PC-3 (cell line): ENCODE measurements at places on chromosomes 4 and X. TPM values are rescaled to one million over a fixed set of nuclear protein-coding genes. Genes with fewer than 3 reads are reported as not detected.
A peak's percentile ranks its signal among the peaks of the same experiment; 100 is the strongest.

The CENPVL1 gene
- not detected in 2 replicates for total RNA-seq

DNA sequence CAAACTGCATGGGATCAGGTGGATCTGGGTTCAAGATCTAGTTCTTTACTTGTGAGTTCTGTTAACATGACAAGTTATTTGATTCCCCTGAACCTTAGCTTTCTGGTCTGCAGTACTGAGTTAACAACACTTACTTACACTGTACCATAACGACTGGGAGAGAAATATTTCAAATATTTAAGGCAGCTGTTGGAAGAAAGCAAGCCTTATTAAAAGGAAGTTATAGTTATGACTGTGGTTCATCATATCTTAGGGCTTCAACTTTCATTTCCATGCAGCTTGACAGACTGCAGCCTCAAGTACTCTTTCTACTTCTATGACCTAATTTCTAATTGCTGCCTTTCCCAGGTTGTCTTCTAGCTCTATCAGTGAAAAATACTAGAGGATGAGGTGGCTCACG, 40.0 kb upstream of the PDGFRA start:
- no peaks in the 10 kb centered on the region for H3K36me3 ChIP-seq
- DNase-seq = no peak
- no peak overlapping the region for H3K27ac ChIP-seq
- H3K27me3 ChIP-seq = no peaks in the 10 kb centered on the region
- H3K4me3 ChIP-seq = no peak overlapping the region

DNA sequence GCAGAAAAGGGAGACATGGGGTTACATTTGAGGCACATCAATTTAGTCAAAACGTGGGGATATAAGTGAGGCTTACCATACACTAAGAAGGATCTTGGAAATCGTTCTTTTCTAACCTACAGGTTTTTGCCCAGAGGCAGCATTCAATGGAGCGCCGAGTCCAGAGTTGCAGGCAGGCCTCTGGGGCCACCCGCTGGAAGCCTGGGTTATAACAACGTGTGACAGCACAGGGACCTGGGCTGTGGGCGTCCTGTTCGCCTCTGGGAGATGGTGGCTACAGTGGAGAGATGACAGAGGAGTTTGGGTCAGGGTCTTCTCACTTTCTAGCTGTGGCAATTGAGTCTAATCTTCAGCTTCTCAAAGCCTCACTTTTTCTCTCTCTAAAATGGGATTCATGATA, 53.9 kb downstream of the ENPP6 start:
- H3K4me3 ChIP-seq = no peak overlapping the region
- H3K27ac ChIP-seq = no peak overlapping the region
- peaks cover 12% of the 10 kb centered on the region; the same call in 1 of the 2 replicates for H3K27me3 ChIP-seq
- DNase-seq = peak; percentile 45

DNA sequence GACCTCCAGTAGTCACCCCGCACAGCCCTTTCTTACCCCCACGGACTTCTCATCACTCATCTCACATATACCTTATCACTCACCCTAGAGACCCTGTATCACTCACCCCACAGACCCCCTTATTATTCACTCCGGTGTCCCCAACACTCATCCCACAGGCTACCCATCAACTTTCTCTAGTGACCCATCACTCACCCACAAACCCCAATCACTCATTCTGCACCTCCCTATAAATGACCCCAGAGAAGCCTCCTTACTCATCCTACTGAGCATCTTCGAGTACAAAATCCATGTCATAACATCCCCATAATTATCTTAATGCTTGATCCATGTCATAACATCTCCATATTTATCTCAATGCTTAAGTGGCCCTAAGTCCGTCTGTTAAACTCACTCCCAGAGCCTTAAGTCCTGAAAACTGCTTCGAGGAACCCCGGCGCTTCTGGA, 934 bp downstream of the ZNF41 start:
- no peaks in the 10 kb centered on the region for H3K27me3 ChIP-seq
- peaks cover 25% of the 10 kb centered on the region for H3K4me1 ChIP-seq
- H3K4me3 ChIP-seq = peak overlapping the region; percentile 92
- peak overlapping the region; percentile 86 for H3K27ac ChIP-seq

DNA sequence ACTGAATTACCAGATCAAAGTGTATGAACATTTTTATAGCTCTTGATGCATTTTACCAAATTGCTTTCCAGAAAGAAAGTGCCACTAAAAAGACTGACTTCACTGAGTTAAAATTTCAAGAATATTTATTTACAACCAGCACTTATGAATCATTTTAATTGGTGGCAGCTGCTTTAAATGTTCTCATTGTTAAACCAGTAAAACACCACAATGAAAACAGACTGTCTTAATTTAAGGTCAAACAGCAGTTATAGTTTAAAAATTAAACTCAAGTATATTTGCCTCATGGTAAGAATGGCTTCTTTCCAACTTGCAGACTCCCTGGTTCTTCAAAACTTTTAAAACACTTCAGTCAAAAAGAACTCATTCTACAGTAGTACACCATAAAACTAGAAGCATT, 36.9 kb downstream of the AMMECR1 start:
- peaks cover 56% of the 10 kb centered on the region for H3K4me1 ChIP-seq
- H3K4me3 ChIP-seq = no peak overlapping the region
- 0 out of 2 replicates have a peak overlapping the region, but pooled peaks have one; percentile 4 for H3K27ac ChIP-seq

DNA sequence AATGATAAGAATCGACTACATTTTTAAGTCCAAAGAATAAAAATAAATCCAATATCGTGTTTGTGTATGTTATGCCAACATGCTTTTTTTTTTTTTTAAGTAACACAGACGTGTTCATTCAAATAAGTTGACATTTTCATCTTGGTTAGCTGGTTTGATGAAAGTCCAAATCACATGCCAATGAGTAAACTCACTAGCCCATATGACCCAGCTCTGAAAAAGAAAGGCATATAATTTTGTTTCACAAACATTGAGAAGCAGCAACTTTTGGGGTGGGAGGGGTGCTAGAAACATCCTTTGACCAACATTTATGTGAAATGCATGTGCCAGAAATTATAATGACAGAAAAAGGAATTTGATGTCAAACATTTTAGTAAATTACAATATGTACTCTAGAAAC, 61.6 kb upstream of the SPP1 start:
- H3K27ac ChIP-seq = no peak overlapping the region
- H3K36me3 ChIP-seq = no peaks in the 10 kb centered on the region
- DNase-seq = no peak
- H3K27me3 ChIP-seq = peaks cover 35% of the 10 kb centered on the region

The DIPK2B gene
- 0.18 and 0.40 TPM in 2 replicates for total RNA-seq

DNA sequence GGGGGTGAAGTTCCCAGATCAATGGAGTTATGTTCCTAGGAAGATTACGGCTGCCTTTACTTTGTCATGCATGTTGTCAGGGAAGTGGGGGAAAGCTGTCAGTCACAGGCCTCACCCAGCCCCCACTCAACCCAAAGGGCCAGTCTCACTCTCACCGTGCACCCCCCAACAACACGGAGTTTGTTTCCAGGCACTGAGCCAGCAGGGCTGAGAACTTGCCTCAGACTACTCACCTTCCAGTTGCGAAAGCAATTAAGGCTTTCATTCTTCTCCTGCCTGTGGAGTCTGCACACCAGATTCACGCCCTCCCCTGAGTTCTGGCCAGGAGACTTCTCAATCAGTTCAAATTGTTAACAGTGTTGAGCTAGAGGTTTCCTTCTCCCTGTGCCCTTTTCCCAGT, 114.3 kb downstream of the SH3BGRL start:
- H3K4me1 ChIP-seq = no peaks in the 10 kb centered on the region
- H3K27ac ChIP-seq = no peak overlapping the region
- no peak overlapping the region for H3K4me3 ChIP-seq
- DNase-seq = no peak
- no peaks in the 10 kb centered on the region for H3K27me3 ChIP-seq
- H3K36me3 ChIP-seq = no peaks in the 10 kb centered on the region

The CXXC4 gene
- not detected in 2 replicates for total RNA-seq

GRCh38 chr4:83219344-83220331, 65.0 kb downstream of the COQ2 start:
- H3K4me3 ChIP-seq = no peak overlapping the region
- no peaks in the 10 kb centered on the region for H3K36me3 ChIP-seq
- no peaks in the 10 kb centered on the region for H3K27me3 ChIP-seq
- H3K4me1 ChIP-seq = no peaks in the 10 kb centered on the region
- DNase-seq = no peak

DNA sequence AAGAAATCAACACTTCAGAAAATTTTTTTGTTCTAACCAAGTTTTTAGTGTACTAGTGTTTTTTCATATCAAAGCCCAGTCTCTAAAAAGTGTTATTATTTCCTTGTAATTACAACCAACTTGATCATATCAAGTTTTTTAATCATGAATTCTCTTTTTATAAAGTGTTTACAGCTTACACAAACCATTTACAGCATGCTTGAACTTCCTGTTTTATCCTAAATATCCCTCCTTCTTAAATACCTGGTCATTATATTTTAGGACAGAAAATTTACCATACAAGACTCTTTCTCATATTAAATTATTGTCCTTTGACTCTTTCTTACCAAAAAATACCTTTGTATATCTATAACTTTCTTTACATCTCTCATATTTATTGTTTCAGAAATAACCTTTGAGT, 89.4 kb upstream of the NPY2R start:
- no peak overlapping the region for H3K27ac ChIP-seq
- H3K4me1 ChIP-seq = no peaks in the 10 kb centered on the region
- no peak overlapping the region for H3K4me3 ChIP-seq
- H3K27me3 ChIP-seq = no peaks in the 10 kb centered on the region
- no peaks in the 10 kb centered on the region; the same call in 1 of the 2 replicates for H3K36me3 ChIP-seq

The VSIG4 gene
- not detected in 2 replicates for total RNA-seq

The RAB41 gene
- not detected in 2 replicates for total RNA-seq

The TMEM47 gene
- 4.7 TPM in 2 replicates for total RNA-seq

The ATP6AP1 gene
- 68.7 and 94.0 TPM in 2 replicates for total RNA-seq

The TENM3 gene
- total RNA-seq = 0.87 and 5.4 TPM in 2 replicates

DNA sequence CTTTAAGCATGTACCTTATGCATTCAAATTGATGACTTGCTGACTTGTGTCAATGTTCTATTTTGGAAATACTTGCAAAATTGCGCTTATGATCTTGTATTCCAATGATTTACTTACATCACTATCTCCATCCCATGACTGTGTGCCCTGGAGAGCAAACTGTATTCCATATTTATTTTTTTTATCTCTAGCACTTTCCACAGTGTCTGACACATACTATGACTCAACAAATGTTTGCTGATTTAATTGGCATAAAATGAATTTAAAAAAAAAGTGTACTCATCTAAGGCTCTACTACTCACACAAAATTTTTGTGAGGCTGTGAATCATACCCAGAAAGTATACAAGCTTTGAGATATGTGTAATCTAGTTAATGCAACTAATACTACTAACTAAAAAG, 1066.8 kb upstream of the ADGRL3 start:
- no peak overlapping the region for H3K27ac ChIP-seq
- no peaks in the 10 kb centered on the region for H3K27me3 ChIP-seq
- DNase-seq = peak; percentile 80
- H3K4me1 ChIP-seq = peaks cover 9% of the 10 kb centered on the region; the same call in 1 of the 2 replicates

GRCh38 chrX:124194199-124194598, 138.3 kb upstream of the TEX13D start:
- H3K27ac ChIP-seq = no peak overlapping the region
- H3K4me1 ChIP-seq = no peaks in the 10 kb centered on the region
- DNase-seq = no peak
- H3K36me3 ChIP-seq = no peaks in the 10 kb centered on the region

DNA sequence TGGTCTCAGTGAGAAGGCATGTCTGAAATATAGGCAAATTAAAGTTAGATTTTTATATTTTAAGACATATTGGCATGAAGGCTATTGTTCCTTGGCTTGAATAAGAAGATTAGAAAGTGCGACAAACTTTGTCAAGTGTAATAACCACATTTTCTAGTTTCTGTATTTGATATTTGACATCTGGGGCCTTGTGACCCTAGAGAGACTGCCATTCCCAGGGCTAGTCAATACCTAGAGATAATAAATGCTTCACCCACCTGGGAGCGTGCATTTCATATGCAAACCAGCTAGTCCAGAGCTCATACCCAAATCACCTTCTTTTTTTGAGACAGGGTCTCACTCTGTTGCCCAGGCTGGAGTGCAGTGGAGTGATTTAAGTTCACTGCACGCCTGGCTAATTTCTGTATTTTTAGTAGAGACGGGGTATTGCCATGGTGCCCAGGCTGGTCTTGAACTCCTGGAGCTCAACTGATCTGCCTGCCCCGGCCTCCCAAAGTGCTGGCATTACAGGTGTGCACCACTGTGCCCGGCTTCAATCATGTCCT, 62.6 kb downstream of the COQ2 start:
- no peaks in the 10 kb centered on the region for H3K27me3 ChIP-seq
- H3K4me1 ChIP-seq = no peaks in the 10 kb centered on the region
- no peaks in the 10 kb centered on the region for H3K36me3 ChIP-seq
- no peak overlapping the region for H3K4me3 ChIP-seq
- no peak overlapping the region for H3K27ac ChIP-seq
